NCI-H2029 treated with DMSO at 0.1 percent for 48 hours (cell line): ENCODE measurements at places on chromosomes 12 and 14.

DNA sequence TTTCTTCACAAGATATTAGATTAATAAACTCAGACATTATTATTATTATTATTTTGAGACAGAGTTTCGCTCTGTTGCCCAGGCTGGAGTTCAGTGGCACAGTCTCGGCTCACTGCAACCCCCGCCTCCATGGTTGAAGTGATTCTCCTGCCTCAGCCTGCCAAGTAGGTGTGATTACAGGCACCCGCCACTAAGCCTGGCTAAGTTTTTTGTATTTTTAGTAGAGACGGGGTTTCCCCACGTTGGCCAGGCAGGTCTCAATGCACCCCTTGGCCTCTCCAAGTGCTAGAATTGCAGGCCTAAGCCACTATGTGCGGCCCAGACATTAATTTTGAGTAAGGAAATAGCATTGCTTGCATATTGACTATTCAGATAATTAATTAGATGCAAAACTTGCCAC is 554.9 kb upstream of the LRFN5 start:
- no peak for DNase-seq

- no peak for DNase-seq
These were observed 936 bp downstream of the TFCP2 start for GRCh38 chr12:51171884-51172514.

GRCh38 chr12:105724641-105725040 is 394.1 kb downstream of the C12orf75 start:
- no peak for DNase-seq

GRCh38 chr12:26327975-26328644 is 132.7 kb downstream of the SSPN start:
- no peak for DNase-seq

GRCh38 chr14:54001189-54001878 is 44.7 kb upstream of the BMP4 start:
- no peak for DNase-seq

DNA sequence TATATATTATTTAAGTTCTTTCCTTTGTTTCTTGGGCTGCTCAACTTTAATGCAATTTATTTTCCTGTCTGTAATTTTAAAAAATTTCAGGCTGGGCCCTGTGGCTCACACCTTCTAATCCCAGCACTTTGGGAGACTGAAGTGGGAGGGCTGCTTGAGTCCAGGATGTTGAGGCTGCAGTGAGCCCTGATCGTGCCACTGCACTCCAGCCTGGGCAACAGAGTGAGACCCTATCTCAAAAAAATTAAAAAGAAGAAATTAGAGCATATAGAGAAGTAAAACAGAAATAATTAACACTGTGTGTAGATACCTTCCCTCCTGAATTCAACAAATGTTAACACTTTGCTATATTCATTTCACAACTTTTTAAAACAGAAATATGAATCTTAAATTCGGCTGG is 74.2 kb downstream of the DENND5B start:
- DNase-seq = no peak

- DNase-seq = no peak
These were observed 13.2 kb downstream of the ATF7 start for GRCh38 chr12:53612978-53613377.

DNA sequence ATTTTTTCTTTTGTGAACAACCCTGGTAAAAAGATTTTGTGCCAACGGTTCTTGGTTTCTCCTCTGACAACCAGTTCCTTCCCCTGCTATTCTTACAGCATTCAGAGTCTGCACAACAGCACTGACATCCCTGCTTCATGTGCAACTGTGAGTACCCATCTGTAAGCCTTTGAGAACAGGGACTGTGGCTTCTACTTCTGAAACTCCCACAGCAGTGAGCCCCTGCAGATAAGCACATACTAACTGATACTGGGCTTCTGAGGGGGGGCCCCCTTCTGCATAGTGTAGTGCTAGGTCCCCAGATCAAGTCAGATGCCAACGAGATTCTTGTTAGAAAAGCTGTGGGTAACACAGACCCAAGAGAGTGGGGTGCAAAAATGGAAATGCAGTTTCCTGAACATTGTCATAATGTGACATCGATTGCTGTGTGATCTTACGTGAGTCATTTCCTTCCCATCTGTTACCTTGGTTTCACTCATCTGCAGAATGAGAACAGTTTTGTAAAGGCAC is 11.1 kb upstream of the NINJ2 start:
- no peak for DNase-seq
